ENCODE measurements at places on chromosomes 2 and 18.

DNA sequence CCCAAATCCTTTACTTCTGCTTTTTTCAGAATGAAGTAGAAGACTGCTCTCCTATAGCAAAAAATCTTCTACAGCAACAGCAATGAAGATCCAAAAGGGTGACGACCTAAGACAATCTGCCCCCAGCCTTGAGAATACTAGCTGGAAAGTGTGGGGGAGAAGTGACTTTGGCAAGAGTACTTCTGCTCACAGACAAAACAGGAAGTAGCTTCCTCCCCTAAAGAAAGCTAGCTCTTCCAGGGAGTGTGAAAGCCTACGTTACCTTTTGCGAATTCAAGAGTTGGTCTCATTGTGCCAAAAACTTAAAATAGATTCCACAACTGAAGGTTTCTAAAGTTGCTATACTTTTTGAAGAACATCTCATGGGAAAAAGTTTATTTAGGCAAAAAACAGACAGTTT is 1069.2 kb upstream of the CHAC2 start:
- DNase-seq = no peak

GRCh38 chr18:56517196-56517595 is 121.2 kb downstream of the TXNL1 start:
- DNase-seq = no peak

DNA sequence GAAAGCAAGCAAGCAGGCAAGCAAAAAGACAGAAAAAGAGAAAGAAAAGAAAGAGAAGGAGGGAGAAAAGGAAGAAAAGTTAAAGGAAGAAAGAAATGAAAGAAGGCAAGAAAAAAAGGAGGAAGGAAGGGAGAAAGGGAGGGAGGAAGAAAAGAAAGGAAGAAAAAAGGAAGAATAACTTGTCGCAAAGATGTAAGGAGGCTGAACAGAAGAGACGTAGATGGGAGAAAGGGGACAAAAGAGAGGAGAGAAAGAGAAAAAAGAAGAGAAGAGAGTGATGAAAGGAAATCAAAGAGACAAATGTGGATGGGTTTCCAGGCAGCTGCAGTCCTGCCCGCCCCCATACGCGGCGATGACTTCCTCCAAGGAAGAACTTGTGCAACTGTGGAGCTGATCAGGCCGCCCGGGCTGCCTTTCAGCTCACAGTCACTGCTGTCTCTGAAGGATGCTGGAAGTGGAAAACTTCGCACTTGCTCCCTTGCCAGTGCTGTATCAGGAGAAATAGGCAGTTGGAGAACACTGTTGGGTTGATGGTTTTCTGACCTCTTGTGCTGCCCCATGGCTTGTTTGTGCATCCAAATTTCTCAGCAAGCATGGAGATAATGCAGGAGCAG is 52.9 kb downstream of the TRIB2 start:
- no peak for DNase-seq

DNA sequence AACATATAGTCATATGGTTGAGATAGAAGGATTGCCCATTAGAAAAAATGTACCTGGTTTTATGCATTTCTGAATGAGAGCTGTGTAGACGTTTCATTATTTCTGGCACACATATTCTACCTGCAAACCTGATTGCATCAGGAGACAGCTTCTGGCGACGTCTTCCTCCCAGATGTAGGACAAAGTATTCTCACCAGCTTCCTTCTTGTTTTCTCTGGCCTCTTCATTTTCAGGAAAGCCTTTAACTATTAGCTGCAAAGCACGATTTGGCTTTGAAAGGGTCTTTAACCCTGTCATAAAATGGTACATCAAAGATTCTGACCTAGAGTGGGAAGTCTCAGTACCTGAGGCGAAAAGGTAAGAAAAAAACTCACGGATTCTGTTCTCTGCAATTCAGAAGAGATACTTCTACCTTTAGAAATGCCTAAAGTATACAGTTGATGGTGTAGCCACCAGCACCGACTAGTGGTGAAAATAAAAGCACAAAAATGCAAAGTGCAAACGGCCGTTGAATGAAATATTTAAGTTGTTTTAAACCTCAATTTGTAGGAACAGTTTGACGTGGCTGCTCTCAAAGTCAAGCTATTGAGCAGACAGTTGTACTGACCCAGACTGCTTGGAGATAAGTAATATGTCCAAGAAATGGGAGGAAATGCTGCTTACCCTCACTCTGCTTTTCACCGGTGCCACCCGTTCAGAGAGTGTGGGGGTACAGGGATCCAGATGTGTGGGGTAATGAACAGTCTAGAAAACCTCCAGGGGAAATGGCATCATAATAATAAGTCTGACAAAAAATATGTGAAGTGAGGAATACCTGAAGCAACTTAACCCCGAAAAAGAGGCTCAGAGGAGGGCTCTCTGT is 20.2 kb downstream of the IL18RAP start:
- DNase-seq = no peak

GRCh38 chr2:54859416-54859815 is 136.0 kb downstream of the EML6 start:
- DNase-seq = no peak

DNA sequence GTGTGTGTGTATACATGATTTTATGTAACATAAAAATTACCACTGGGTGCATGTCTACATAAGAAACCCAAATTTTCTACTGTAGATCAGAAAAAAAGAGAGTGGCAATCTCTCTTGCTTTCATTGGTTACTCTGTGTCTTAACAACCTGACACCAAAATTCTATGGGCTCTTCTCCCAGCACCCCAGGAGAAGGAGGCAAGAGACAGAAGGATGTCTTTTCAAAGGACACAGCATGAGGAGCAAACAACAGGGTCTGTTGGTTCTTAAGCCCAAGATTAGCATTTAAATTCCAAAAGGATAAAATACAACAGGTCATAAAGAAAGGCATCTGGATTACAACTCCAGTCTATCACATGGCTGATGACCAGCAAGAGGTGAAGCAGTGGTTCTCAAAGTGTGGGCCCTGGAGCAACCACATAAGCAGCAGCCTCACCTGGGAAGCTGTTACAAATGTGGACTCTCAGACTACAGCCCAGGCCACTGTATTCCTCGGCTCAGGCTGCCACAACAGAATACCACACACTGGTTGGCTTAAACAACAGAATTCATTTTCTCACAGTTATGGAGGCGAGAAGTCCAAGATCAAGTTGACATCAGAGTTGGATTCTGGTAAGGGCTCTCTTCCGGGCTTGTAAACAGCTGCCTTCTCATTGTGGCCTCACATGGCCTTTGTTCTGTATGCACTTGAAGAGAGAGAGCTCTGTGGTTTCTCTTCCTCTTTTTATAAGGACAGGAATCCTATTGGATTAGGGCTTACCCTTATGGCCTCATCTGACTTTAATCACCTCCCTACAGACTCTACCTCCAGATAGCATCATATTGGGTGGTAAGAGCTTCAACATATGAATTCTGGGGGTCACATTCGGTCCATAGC is 79.8 kb upstream of the RNF152 start:
- DNase-seq = no peak

GRCh38 chr18:658947-659533 is 1.6 kb downstream of the TYMS start:
- no peak for DNase-seq

DNA sequence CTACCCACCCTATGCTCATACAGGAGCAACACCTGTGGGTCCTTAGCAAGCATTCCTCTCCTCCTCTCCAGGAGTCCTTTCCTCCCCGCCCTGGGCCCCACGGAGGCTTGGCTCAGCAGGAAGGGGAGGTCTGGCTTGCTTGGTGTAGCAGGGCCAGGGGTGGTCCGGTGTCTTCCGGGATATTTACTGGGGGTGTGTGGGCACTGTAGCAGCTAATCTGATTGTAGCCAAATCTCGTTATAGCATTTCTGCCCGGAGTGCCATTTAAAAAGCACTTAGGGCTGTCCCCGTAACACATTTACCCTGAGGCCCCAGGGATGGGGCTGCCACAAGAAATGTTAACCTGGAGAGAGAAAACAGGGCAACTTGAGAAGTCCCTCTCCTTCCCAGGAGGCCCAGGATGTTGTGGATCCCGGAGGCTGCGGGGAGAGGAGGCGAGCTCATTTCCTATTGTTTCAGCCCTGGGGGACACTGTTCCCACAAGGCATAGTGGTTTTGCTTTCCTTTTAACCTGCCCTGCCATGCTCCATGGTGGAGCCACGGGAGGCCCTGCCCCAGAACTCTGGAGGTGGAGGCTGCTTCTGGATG is 134.5 kb downstream of the CLIP4 start:
- DNase-seq = no peak

- DNase-seq = no peak
These were observed 8.6 kb downstream of the ALLC start for GRCh38 chr2:3666613-3666975.

DNA sequence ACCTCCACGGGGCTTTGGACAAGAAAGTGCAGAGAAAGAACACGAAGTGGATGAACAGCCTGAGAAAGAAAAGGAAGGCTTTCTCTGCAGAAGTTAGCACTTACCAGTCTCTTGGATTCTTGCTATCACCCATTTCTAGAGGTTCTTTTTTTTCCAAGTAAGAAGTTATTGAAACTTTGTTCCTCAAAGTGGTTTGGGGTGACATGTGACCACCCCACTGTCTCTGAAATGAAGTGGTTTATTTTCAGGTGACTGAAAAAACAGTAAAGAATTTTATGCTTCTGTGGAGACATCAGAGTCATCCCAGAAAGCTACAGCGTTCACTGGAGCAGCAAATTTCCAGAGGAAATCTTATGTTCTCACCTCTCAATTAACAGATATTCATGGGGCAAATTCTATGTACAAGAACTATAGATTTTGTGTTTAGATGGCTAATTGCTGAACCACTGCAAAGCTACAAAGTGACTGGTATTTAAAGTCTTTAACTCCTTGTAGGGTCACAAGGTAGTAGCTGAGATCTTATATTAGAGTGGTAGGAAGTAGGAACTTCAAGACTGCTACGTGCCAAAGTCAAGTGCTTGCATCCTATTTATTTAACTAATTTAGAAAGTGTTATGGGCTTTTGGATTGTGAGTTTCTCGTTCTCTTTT is 267.5 kb downstream of the TGIF1 start:
- DNase-seq = no peak

- DNase-seq = no peak
These were observed 373.0 kb downstream of the ZEB2 start for GRCh38 chr2:144146876-144147275.

DNA sequence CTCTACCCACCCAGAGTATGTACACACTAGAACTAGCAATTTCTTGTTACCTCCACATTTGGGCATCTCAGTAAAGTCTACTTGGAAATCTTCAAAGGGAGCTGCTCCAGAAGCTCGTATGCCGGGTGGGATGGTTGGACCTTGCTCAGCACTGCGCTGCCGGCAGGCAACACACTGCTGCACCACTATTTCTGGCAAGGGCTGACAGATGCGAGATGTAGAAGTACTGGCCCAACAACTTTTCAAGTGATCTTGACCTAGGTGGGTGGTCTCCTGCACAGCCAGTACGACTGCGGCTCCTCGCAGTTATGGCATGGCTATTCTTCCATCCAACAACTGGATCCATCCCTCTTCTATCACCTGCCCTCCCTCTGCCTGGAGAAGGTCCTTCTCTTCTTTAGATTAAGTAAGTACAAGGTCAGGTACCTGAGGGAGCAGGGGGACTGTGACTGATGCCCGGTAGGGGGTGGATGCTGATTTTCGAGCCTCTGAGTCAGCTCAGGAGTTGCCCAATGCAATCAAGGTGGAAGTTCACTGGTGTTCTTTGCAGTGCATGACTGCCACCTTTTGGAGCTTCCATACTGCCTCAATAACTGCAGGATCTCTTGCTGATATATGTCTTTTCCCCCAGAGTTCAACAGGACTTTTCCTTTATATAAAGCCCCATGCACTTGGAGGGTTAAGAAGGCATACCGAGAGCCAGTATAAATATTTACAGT is 100.4 kb upstream of the SLC1A4 start:
- DNase-seq = peak; percentile 48

DNA sequence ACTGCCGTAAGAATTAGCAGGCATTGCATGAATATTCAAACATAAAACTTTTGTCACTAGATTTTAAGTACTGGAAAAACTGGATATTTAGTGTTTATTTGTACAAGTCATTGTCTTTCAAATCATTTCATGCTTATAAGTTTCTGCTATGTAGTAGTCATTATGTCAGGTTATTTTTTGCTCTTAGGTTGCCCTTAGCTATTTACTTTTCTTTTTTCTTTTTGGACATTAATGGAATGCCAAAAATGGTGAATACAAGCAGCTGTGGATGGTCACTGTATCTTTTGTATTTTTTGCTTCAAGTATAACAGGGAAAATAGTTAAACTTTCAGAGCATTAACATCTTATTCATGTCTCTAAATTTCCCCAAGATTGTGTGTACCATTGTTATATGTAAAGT is 18.6 kb upstream of the KCNJ13 start:
- no peak for DNase-seq

- DNase-seq = no peak
These were observed 27.8 kb downstream of the SLC14A1 start for GRCh38 chr18:45751766-45752165.

DNA sequence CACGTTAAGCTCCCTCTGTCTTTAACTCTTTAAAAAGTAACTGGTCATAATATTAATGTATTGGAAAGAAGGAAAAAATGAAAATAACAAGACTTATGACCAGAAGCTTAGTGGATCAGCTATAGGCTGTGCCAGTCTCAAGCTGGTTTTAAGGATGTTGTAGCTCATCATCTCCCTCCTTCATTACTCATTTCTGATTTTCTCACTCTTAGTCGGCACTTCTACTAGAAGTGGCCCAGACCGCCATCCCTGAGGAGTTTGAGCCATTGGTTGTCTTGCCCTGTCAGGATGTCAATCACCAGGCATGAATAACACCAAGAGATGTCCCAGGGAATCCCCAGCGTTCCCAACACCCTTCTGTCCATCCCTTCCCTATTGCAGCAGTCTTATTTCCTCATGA is 151.5 kb downstream of the ASXL3 start:
- DNase-seq = no peak

- no peak for DNase-seq
These were observed 824.9 kb downstream of the GALR1 start for GRCh38 chr18:78074400-78075020.

DNA sequence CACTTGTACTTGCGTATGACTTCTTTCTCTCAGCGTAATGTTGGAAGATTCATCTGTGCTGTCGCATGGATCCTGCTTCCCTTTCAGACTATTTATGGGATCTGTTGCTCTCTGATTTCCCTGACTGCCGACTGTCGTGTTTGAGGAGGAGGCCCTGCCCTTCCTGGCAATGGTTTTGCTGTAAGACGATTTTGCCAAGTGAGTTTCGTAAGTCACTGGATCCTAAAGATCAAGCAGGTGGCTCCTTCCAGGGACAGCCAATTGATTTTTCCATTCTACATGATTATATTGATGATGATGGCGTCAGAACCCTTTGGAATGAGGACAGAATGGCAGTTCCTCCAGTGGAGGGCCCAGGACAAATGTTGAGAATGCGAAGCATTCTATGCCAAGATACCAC is 8.7 kb upstream of the B3GNT2 start:
- DNase-seq = no peak

DNA sequence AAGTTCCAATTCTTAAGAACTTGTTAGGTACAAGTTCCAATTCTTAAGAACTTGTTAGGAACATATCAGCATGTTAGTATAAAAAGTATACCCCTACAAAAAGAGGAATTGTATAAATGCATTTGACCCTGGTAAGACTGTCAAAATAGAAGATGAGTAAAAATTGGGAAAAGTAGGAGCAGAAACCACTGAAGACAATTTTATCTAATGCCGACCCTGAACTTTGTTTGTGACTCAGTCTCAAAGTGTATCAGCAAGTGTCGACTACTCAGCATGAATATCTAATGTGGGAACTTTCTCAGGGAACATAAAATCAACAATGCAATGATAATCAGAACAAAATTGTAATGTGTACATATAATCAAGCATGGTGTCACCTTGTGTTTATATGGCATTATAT is 583 bp upstream of the CD226 start:
- no peak for DNase-seq

- no peak for DNase-seq
These were observed 214.0 kb upstream of the KCNJ3 start for GRCh38 chr2:154484338-154485099.

GRCh38 chr18:77124452-77124922 is 8.1 kb downstream of the MBP start:
- DNase-seq = no peak
